ENCODE measurements at places on chromosomes 12 and 14.

- DNase-seq, result no peak
Observed at GRCh38 chr14:21729703-21730233, 56.1 kb upstream of the OR4E1 start.

- no peak for DNase-seq
Observed at GRCh38 chr12:26338586-26339572, 143.5 kb downstream of the SSPN start.

- no peak for DNase-seq
Observed at GRCh38 chr14:58216544-58216943, 16.6 kb downstream of the ACTR10 start.

GRCh38 chr12:62123721-62124203 is 136.4 kb upstream of the USP15 start:
- peak; percentile 51 for DNase-seq

DNA sequence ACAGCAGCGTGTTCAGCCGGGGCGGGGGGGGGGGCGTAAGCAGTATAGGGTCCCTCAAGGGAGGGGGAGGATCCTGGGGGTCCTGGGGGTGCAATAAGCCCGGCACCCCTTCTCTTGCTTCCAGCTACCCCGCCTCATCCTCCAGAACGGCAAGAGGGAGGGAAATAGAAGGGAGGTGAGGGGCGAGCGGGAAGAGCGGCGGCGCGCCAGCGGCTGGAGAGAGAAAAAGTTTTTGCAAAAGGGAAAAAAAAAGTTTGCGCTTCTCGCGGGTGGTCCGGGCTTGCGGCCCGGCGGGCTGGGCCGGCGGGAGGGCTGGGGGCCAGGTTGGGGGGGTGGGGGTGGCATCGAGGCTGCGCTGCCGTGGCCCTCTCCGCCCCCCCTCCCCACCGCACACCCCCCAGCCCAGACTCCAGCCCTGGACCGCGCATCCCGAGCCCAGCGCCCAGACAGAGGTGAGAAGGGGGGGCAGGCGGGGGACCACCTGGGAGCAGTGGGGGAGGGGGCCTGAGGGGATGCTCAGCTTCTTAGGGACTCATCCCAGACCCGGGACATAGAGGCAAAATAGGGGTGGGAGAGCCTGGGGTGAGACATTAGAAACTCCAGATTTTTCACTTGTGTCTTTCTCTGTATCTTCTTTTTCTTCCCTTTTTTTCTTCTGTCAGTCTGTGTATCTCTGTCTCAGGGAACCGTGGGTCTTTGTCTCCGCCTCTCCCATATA is at the start of gene GLI1:
Gene GLI1, plus strand, starts transcription at position 36 of the 718 bp plus-strand sequence. CDS start 3,907 bp downstream, outside the sequence.
- DNase-seq, result no peak

DNA sequence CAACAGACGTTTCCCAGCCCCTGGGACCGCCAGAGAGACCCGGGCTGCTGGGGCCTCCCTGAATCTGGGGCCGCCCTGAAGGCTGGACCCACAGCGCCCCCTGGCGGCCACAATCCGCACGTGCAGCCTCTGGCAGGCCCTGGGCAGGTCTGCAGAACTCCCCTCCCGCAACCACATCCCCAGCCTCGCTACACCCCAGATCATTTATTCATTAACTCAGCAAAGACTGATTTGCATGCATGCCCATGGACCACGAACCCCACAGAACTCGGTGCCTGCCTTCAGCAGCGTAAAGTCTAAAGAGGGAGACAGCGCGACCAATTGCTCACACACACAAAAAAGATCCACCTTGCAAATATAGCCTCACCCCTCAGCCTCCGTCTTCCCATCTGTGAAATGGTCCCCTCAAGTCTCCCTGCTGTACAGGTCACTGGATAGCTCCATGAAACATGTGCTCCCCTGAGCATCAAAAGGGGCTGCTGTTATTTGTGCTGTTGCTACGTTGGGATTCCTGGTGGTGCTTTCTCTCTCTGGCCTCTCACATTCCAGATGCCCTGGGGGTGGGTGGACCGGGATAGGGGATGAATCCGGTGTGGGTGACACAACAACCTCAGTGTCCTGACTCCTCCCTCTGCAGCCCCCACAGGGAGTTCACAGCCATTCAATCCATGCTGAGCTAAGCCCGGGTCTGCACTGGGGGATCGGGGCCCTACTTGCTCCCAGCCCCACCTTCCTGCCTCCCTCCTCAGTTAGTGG is 96.4 kb downstream of the SCARB1 start:
- peak; percentile 88 for DNase-seq

- no peak for DNase-seq
Observed at GRCh38 chr12:94434171-94434570, 25.5 kb downstream of the CEP83 start.

GRCh38 chr12:52925717-52926595 is 21.1 kb upstream of the KRT8 start:
- peak; percentile 90 for DNase-seq

DNA sequence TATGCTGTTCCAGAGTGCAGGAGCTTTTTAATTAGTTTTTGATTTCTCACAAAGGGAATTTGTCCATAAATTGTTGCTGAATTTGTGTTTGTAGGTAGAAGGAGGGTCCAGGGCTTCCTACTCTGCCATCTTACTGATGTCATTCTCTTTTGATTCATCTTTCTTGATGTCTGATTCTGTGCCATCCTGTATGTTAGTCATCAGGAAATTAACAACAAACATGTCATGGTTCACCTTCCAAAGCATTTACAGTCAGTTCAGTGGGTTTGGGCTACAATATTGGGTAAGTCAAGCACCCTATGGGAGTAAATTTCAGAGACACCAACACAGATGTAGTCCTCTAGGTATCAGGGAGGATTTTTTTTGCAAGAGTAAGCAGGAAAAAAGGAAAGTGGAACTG is 135.2 kb upstream of the SLC38A2 start:
- no peak for DNase-seq

DNA sequence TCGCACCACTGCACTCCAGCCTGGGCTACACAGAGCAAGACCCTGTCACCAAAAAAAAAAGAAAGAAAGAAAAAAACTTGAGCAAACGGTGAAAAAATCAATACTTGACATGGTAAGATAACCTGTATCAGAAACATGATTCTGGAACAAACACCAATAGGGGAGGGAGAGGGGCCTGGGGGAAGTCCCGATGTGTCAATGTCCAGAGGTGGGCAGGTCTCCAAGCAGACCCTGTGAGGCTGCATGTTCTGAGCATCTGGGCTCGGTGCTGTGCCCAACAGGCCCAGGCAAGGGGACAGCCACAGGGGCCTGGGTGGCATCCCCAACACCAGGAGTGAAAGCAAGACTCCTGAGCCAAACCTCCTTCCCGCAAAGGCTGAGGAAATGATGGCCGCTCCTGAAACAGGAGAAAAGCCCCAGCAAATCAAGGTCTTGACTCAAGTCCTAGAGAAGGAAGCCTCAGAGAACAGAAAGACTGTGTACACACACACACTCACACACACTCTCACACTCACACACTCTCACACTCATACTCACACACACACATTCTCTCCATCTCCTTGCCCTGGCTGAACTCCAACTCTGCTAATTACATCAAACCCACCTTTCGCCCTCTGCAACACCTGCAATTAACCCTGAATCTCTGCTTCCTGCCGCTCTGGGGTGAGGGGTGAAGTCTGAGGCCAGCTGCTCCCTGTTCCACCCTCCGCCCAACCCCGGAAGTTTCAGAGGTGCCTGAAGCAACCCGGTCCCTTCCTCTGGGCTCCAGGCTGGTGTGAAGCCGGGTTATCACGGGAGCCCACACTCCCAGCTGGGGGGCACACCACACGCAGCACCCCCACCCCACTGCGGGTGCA is 20.4 kb downstream of the CCDC88C start:
- DNase-seq, result no peak

DNA sequence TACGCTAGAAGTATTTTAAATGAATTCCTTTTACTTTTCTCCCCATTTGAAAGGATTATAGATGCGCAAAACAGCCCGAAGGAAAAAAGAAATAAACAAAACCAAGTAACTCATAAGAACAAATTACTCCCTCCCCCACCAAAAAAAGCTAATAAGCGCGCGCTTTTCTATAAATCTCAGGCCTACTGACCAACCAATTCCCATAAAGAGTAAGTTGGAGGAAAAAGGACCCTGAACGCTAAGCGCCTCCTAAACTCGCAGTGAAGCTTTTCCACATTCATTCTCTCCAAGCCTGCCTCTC is 588 bp downstream of the MBIP start:
- no peak for DNase-seq

DNA sequence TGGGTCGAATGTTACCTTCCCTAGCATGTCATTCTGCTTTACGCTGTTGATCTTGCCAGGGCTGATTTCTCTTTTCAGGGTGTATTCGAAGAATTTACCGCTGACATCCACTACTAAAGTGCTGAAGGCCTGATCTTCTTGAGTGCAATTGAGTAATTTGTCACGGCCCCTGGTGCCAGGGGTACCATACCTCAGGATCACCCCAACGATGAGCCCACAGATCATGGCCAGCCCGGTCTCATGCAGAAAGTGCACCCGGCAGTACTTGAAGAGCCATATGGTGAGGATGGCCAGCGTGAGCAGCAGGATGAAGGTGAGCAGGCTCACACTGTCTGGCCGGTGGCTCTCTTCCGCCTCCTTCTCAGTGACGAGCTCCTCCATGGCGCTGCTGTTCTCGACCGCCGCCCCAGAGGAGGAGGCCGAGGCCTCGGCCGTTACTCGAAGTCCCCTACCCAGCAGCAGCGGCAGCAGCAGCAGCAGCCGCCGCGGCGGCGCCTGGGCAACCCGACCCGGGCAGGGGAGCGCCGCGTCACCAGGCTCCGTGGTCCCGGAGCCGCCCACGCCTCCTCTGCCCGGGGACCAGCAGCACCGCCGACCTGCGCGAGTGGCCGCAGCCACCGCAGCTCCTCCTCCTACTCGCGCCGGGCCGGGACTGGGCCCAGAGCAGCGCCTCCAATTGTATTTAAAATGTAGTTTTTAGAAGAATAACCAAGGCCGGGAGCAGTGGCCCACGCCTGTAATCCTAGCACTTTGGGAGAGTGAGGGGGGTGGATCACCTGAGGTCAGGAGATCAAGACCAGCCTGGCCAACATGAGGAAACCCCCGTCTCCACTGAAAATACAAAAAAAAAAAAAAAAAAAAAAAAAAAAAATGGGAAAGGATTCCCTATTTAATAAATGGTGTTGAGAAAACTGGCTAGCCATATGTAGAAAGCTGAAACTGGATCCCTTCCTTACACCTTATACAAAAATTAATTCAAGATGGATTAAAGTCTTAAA is 58.5 kb upstream of the TMPO start:
- DNase-seq, result peak; percentile 62

- no peak for DNase-seq
Observed at GRCh38 chr14:86570371-86570770, 1040.4 kb downstream of the FLRT2 start.

- DNase-seq, result no peak
Observed at GRCh38 chr12:128807161-128807724, 16.5 kb downstream of the SLC15A4 start.

DNA sequence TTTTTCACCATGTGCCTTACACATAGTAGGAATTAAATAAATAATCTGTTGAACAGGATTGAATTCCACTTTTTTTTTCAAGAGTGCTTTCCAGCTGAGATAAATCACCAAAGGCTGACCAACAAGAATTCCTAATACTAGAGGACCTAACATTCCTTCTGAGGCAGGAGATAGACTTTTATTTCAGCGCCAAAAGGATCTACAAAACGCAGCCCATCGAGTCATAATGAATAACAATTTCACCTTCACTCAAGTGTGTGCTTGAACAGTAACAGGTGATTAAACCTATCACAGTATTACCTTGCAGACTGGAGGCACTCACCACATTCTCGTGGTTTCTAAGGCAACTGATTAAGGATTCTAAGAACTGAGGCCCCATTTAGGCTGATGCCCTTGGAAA is 224.3 kb upstream of the ATP2B1 start:
- DNase-seq, result no peak

DNA sequence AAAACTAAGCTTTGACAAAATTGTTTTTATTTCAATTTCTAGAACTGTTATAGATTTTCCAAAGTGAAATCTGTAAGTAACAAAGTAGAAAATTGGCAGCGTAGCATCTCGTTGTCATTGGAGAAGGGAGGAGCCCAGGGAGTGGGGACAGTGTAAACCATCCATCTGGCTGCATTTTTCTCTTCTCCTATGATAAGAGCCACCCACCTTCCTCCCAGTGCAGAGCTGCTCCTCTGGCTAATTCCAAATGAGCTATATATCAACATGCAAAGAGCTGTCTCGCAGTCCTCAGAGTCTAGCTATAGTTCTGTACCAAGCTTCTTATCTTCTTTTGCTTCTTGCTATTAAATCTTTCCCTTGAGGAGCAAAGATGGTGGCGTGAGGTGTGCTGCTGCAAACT is 56.6 kb downstream of the SCN8A start:
- no peak for DNase-seq

DNA sequence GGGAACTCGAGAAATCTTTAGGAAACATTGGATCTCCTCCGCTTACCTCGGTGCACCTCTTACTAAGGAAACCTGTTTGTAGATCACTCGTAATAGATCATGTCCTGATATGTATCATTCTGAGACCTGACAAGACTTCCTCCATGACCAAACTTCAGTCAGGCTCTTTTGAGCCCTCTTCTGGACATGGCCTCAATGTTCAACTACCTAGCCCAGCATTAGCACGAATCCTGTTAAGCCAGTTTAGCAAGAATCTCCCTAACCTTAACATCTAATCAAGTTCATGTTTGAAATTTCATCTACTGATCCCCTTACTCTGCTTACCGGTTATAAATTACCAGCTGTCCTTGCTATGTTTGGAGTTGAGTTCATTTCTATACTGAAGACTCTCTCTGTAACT is 713.9 kb upstream of the USP15 start:
- DNase-seq, result peak; percentile 43

- peak; percentile 40 for DNase-seq
Observed at GRCh38 chr12:69987579-69988091, 162.6 kb downstream of the MYRFL start.

GRCh38 chr14:95125221-95125620 is 32.1 kb downstream of the DICER1 start:
- DNase-seq, result no peak

GRCh38 chr12:86148612-86149011 is 107.6 kb downstream of the MGAT4C start:
- DNase-seq, result no peak

- DNase-seq, result no peak
Observed at GRCh38 chr12:91098461-91098860, 12.8 kb downstream of the LUM start.

DNA sequence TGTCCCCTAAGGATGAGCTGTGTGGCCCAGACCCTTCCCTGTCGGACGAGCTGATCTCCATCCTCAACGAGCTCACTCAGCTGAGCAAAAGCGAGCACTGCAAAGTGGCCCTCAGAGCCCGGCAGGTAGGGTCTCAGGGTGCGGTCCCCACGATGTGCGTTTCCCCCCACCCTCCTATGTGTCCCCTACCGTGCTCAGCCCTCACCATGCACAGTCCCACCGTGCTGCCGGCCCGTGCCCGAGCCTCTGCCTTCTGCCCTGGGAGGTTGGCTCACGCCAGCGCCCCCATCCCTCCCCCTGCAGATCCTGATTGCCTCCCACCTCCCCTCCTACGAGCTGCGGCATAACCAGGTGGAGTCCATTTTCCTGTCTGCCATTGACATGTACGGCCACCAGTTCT is 86.6 kb downstream of the FOXN4 start:
- no peak for DNase-seq

GRCh38 chr14:81005540-81006228 is 50.3 kb downstream of the TSHR start:
- DNase-seq, result no peak
